Suppressor macrophage treated with lipopolysaccharide for 1 hour (primary cell): ENCODE measurements at places on chromosomes 3 and 15.

DNA sequence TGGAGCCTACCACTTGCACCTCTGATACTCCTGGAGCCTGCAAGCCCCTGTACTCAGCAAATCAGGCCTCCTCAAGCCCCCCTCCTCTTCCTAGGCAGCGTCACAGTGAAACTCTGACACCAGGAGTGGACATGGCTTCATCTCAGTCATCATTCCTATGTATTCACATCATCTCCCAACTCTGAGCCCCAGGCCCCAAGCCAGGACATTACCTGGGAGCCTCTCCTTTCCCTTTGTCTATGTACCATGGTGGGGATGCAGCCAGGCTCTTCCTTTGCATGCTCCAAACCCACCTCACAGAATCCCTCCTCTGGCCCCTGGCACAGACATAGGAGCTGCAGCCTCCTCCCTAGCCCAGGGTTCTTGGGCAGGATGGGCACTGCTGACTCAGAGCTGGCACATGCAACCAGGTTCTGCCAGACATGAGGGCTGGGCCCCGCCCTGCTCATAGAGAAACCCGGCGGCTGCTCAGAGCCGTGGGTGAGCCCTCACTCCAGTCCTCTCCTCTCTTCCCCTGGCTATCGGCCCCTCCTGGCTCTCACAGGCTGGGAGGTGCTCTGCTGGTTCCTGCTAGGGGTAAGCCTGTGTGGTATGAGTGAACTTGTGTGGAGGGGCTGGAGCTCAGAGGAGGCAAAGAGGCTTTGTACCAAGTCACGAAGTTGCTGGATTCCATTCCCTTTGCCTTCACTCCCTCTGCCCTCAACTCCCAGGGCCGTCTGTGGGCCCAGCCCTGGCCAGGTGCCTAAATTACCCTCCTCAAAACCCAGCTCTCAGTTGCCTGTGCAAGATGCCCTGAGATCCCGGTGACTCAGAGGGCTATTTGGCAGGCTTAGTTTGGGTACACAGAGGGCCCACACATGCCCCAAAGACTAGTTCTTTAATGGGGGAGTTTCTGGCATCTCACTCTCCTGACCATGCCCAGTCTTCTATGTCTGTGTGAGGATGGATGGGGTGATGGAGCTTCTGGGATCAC, 1.9 kb upstream of the PLCD1 start:
- DNase-seq = peak; percentile 47

DNA sequence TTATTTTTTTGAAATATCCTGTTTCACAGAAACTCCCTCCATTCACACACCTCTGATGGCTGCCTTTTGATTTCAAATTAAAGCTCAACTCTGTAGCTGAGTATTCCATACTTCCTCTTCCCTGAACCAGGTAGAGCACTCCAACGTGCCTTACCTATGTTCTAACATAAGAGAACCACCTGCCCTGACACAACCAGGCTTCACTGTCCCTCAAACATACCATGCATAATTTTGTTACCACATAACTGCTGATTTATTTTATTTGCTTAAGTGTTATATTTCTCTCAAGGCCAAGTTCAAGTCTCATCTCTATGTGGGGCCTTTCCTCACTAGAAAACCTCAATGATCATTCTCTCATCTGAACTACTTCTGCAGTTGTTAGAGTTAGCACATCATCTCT, 209.7 kb downstream of the P3H2 start:
- DNase-seq = no peak

GRCh38 chr15:82314769-82315518, 34.3 kb downstream of the GOLGA6L10 start:
- DNase-seq = no peak

GRCh38 chr15:61849447-61849846, 210.8 kb downstream of the VPS13C start:
- DNase-seq = no peak

GRCh38 chr3:11476735-11477144, 167.0 kb downstream of the VGLL4 start:
- no peak for DNase-seq

- DNase-seq = no peak
Observed at GRCh38 chr3:15403495-15403894, 23.8 kb downstream of the METTL6 start.

DNA sequence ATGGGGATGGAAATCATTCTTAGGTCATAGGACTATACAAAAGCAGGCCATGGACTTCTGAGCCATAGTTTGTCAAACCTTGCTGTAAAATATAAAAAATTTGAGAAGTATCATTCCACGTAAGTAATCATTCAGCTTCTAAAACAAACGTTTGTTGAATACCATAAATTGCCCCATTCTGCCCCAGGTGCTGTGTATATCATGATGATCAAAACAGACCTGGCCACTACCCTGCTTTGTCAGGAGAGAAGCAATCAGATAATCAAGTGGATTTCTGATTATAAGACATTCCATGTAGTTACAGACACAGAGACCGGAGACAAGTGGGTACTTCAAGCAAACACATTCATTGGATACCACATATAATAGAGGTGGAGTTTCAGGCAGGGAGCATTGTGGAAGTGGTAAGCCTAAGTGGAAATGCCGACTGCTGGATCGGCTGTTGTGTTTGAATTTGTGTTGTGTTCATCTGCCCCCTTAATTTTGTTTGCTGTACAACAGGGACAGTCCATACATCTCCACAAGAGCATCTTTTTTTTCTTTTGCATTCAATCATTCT, 61.7 kb downstream of the TGFBR2 start:
- DNase-seq = no peak

DNA sequence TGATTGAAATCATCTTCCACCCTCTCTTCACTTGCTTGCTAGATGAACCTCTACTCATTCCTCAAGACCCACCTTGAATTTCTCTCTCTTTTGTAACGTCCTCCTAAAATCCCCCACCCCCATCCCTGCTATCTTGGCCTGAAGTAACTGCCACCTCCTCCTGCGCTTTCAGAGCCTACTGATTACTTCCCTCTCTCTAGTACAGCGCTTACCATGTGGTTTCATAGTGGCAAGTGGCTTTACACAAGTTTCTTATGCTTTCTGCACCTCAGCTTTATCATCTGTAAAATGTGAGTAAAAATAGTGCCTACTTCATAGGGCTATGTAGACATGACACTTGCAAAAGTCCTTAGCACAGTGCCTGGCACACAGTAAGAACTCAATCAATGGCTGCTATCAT, 28.7 kb upstream of the DAZL start:
- no peak for DNase-seq

DNA sequence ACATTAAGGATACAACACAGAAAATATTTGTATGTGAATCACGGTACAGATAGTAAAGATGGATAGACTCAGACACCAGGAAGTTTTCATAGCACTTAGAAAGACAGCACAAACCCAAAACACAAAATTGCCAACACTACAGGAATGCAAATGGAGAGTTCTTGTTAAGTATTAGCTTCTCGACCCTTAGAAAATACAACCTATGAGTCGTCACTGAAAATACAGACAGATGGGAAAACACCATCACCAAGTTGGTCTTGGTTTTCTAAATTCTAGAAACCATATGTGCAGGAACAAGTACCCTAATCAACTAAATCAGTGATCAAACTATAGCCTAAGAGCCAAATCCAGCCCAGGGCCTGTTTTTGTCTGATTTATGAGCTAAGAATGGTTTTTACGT, 50.7 kb downstream of the PEAK1 start:
- no peak for DNase-seq

GRCh38 chr15:49309889-49310288, 113.2 kb upstream of the FGF7 start:
- DNase-seq = no peak

DNA sequence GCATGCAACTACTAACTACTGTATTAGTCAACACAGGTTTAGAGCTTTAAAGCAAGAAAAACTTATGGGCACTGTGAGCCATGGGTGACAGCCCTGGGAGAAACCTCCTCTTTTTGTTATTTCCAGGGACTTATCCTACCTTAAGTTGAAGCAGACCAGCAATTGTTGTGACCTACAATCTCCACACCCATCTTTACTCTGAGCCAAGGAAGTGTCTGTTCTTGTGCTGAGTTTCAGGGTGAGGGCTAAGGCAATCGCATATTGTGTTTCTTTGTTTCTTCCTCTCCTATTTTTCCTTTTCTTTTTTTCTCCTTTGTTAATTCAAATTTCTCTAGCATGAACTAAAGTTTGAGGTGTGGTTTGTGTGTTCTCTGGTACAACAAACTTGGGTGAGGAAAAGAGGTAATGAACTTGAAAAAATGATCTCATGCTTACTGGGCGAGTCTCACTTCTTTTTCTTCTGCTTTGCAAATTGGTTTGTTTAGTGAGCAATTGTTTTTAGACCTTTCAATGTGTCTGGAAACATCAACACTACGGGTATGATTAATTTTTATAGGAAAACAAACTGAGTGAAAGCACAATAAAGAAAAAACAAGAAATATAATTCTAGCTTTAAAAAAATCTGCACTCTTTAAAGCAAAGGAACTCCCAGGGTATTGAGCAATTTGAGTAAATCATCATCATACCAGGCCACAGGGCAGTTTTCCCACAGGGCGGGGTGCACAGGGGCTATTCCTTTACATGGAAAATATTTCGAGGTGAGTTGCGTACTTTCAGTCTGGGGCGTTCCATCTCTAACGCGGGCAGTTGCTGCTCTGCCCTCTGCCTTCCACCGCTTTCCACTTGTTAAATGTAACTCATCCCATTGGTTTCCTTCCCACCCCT, 2.7 kb downstream of the UPK1B start:
- no peak for DNase-seq

GRCh38 chr15:80695099-80695910, at the start of gene ABHD17C:
TSS of gene ABHD17C (plus strand) at chr15:80695310. CDS start at chr15:80695430, 120 bp downstream.
- peak; percentile 85 for DNase-seq

DNA sequence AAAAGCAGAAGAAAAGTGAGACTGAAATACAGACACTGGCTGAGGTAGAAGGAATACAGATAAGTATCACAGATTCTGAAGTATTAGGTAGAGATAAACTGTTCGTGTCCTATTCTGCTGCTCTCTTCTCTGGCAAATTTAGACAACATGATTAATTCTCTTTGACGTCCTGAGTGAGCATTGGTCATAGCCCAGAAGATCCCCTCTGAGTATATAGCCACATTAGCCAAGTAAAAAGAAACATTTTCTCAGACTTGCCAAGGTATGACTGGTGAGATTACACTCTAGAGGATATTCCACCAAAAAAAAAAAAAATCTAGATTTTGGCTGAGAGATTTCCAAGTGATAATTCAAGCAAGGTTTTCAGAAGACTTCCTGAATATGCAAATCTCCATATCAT, 111.4 kb upstream of the ALCAM start:
- DNase-seq = no peak

- DNase-seq = no peak
Observed at GRCh38 chr3:100216713-100217112, 44.1 kb upstream of the TBC1D23 start.

GRCh38 chr3:63818282-63819150, 583 bp upstream of the C3orf49 start:
- peak; percentile 81 for DNase-seq

- no peak for DNase-seq
Observed at GRCh38 chr15:65747265-65747664, 44.8 kb downstream of the DENND4A start.

DNA sequence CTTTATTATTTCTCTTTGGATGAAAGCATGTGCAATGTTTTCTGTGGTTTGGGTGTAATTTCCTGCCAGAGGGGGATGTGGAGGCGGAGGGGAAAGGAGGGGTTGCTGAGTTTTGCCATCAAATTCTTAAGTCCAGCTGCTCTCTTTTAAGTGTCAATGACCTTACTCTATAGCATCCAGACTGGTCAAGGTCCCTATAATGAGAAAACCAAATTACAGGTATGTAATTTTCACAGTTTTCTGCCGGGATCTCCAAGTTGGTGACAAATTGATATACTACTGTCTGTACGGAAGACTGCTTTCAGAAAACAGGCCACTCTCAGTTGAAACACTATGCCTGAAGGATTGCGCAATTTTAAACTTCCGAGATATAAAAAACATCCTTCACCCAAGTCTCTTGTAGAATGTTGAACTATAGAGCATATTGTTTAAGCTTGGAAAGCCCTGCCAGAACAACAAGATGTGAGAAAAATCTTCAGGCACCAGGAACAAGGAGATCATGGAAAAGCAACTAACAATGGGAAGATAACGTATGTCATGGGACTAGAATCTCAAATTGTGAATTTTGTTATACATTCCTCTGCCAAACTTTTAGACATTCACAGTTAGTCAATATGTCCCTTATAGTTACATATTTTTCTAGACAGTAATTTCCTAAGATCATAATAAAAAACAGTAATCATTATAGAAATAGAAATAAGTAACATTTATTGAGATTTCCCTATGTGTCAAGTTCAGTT, 300.7 kb upstream of the SATB1 start:
- DNase-seq = peak; percentile 79

GRCh38 chr15:88775776-88776175, 27.5 kb upstream of the ACAN start:
- DNase-seq = no peak

DNA sequence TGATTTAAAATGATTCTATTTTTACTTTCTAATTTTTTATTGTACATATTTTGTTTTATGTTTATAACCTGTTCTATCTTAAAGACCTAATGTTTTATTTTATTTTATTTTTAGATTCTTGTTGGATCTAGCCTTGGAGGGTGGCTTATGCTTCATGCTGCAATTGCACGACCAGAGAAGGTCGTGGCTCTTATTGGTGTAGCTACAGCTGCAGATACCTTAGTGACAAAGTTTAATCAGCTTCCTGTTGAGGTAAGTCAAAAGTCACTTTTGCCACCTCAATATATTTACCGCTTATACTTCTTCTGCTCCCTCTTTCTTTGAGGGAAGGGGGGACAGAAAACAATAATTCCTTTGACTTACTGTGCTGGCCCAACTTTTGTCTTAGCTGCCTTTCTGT, 8.0 kb downstream of the ABHD10 start:
- DNase-seq = no peak

- DNase-seq = no peak
Observed at GRCh38 chr3:133757701-133758567, 11.7 kb downstream of the TF start.

DNA sequence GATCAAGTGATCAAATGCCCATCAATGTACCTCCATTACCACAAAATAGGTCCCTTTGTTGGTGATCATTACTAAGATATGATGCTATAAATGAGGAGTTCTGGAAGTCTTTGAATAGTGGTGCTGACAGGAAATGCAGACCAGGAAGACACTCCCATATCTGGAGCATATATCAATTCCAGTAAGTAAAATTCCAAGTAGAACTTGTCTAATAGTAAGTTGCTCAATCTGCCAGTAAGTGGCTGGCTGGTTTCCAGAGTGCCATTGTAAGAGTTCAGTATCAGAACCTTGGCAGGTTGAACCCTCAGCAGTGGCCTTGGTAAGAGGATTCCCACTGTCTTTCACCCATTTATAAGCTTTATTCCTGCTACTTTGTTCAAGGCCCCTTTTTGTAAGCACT, 379.9 kb upstream of the RBMS3 start:
- DNase-seq = no peak

DNA sequence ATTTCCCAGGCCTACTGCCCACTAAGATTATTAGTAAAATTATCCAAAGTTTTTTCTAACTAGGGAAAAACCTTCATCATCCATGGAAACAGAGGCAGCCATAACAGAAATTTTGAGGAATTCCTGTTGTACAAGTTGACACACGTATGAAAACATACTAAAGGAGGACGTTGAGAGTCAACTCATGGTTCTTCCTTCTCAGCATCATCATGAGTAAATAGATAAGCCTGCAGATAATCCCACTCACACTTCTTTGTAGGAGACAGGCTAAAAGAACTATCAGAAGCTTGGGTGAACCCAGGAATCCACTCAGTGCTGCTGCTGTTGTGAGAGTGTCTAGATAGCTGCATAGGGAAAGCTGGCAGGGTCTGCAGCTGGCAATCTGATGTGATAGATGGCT, 694.8 kb upstream of the NR2F2 start:
- no peak for DNase-seq
